ENCODE measurements at places on chromosomes 1 and 21. TPM values are rescaled to one million over a fixed set of nuclear protein-coding genes. Genes with fewer than 3 reads are reported as not detected.

Gene ITLN1
- total RNA-seq, result not detected

Gene PRRX1
- total RNA-seq, result 134 TPM

Gene COL8A2
- total RNA-seq, result 3.0 TPM

Gene OR2M3
- total RNA-seq, result not detected

Gene FAM72A
- total RNA-seq, result 3.4 TPM

Gene ALPL
- under 0.01 TPM for total RNA-seq

Gene UBE2G2
- 55.8 TPM for total RNA-seq

Gene TRAF3IP3
- not detected for total RNA-seq

Gene KLF17
- not detected for total RNA-seq

Gene EFNA1
- total RNA-seq, result 0.86 TPM

Gene NUF2
- total RNA-seq, result 1.6 TPM

Gene TEX38
- not detected for total RNA-seq

Gene KCNJ15
- 0.16 TPM for total RNA-seq

Gene MR1
- 21.4 TPM for total RNA-seq

Gene C4BPB
- not detected for total RNA-seq

Gene DCDC2B
- not detected for total RNA-seq

Gene PEX14
- 9.8 TPM for total RNA-seq

Gene GRHL3
- not detected for total RNA-seq

Gene INAVA
- under 0.01 TPM for total RNA-seq

Gene IL20
- total RNA-seq, result not detected

Gene LPAR3
- total RNA-seq, result 21.6 TPM

Gene C1QC
- total RNA-seq, result not detected

Gene LAD1
- total RNA-seq, result 0.26 TPM

Gene OR10Z1
- total RNA-seq, result not detected

Gene KCNE1
- total RNA-seq, result 0.17 TPM

Gene DNALI1
- 9.8 TPM for total RNA-seq

Gene ELAVL4
- total RNA-seq, result not detected

Gene CDK18
- 0.16 TPM for total RNA-seq

Gene LCE2A
- total RNA-seq, result not detected

Gene LYPD8
- total RNA-seq, result not detected

Gene KHDRBS1
- total RNA-seq, result 50.1 TPM

Gene RBM11
- not detected for total RNA-seq

Data from bronchial smooth muscle cell (primary cell).